Activated CD4-positive, alpha-beta T cell treated with anti-CD3 and anti-CD28 coated beads, Interleukin-2, Interleukin-6, amounts not matched to agents 100 ng/mL and 50 ng/mL, durations not matched to agents 16 hours and 8 hours (primary cell): ENCODE measurements at places on chromosomes 3 and 15.

- peak; percentile 54 for DNase-seq
Observed at GRCh38 chr3:58683001-58683458, 16.5 kb upstream of the FAM3D start.

GRCh38 chr3:174533286-174533685, 325.8 kb upstream of the NAALADL2 start:
- no peak for DNase-seq

- no peak for DNase-seq
Observed at GRCh38 chr3:62049033-62049432, 324.3 kb downstream of the FEZF2 start.

- DNase-seq = no peak
Observed at GRCh38 chr15:41340189-41340695, 7.6 kb downstream of the NUSAP1 start.

- no peak for DNase-seq
Observed at GRCh38 chr3:99656624-99657023, 18.2 kb downstream of the COL8A1 start.
